ENCODE measurements at places on chromosomes 1 and 21. TPM values are rescaled to one million over a fixed set of nuclear protein-coding genes. Genes with fewer than 3 reads are reported as not detected.

DNA sequence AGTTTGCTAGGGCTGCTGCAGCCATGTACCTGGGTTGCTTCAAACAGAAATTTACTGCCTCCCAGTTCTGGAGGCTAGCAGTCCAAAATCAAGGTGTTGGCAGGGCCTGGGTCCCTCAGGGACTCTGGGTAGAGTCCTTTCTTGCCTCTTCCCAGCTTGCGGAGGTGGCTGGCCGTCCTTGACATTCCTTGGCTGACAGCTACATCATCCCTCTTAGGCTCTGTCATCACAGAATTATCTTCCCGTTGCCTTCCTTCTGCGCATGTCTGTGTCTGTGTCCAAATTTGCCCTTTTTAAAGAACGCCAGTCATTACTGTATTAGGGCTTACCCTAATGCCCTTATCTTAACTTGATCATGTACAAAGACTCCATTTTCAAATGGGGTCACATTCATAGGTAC is 37.6 kb upstream of the PGBD5 start:
- H3K36me3 ChIP-seq = no peaks in the 10 kb centered on the region
- no peak overlapping the region for H3K4me3 ChIP-seq
- DNase-seq = no peak
- no peak overlapping the region for H3K27ac ChIP-seq
- no peaks in the 10 kb centered on the region for H3K4me1 ChIP-seq
- H3K27me3 ChIP-seq = no peaks in the 10 kb centered on the region

- no peaks in the 10 kb centered on the region for H3K27me3 ChIP-seq
- H3K4me3 ChIP-seq = no peak overlapping the region
- DNase-seq = no peak
- no peaks in the 10 kb centered on the region for H3K36me3 ChIP-seq
- H3K4me1 ChIP-seq = peaks cover 6% of the 10 kb centered on the region
- no peak overlapping the region for H3K27ac ChIP-seq
Measured at GRCh38 chr1:234841281-234841680, 231.3 kb upstream of the IRF2BP2 start.

DNA sequence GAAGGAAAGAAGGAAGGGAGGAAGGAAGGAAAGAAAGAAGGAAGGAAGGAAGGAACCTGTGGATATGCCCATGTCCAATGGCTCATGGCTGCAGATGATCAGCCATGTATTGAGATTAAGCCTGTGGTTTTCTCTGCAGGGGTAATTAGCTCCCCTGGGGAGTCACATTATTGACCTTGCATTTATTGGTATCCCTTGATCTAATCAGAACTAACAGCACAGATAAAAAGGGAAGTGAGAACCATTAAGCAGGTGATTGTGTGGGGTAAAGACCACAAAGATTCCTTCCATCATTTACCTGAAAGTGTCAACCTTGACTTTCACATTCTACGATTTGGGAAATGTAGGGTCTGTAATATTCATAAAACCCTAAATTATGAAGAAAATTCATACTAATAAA is 390.7 kb downstream of the BRINP2 start:
- no peaks in the 10 kb centered on the region for H3K4me1 ChIP-seq
- no peak overlapping the region for H3K27ac ChIP-seq
- no peaks in the 10 kb centered on the region for H3K27me3 ChIP-seq
- no peak overlapping the region for H3K4me3 ChIP-seq
- no peak for DNase-seq

- no peaks in the 10 kb centered on the region for H3K36me3 ChIP-seq
- H3K27me3 ChIP-seq = no peaks in the 10 kb centered on the region
- DNase-seq = no peak
- no peaks in the 10 kb centered on the region for H3K4me1 ChIP-seq
- no peak overlapping the region for H3K4me3 ChIP-seq
Measured at GRCh38 chr1:72896256-72896655, 613.9 kb upstream of the NEGR1 start.

GRCh38 chr21:42343963-42344510 is 6.8 kb downstream of the TFF2 start:
- no peaks in the 10 kb centered on the region for H3K27me3 ChIP-seq
- H3K4me1 ChIP-seq = no peaks in the 10 kb centered on the region
- no peak overlapping the region for H3K4me3 ChIP-seq
- H3K36me3 ChIP-seq = no peaks in the 10 kb centered on the region
- no peak overlapping the region for H3K27ac ChIP-seq

The MRPL20 gene
- 96.9 TPM for total RNA-seq

The PRR9 gene
- total RNA-seq = not detected

The SYT2 gene
- under 0.01 TPM for total RNA-seq

All from thoracic aorta (tissue), 2 donors.